NCI-H460 (cell line): ENCODE measurements at places on chromosomes 7 and 10. TPM values are rescaled to one million over a fixed set of nuclear protein-coding genes. Genes with fewer than 3 reads are reported as not detected.

Gene ARMC3
- 0.25 TPM in 1 of 2 replicates, not detected in the other for total RNA-seq

Gene CHN2
- total RNA-seq, result 3.3 and 3.6 TPM in 2 replicates

Gene NME8
- not detected in 2 replicates for total RNA-seq

Gene STEAP2
- total RNA-seq, result 2.1 and 2.2 TPM in 2 replicates

Gene ZCCHC24
- total RNA-seq, result 3.2 and 3.7 TPM in 2 replicates

Gene SBDS
- total RNA-seq, result 125 and 140 TPM in 2 replicates

Gene PLPP4
- total RNA-seq, result not detected in 2 replicates

Gene HSPB1
- 24.9 and 26.3 TPM in 2 replicates for total RNA-seq

Gene BET1
- 38.3 and 43.2 TPM in 2 replicates for total RNA-seq

Gene MOGAT3
- total RNA-seq, result not detected in 2 replicates

Gene CPXM2
- total RNA-seq, result 0.02 TPM in 1 of 2 replicates, not detected in the other

- DNase-seq, result no peak
Measured at GRCh38 chr10:69757553-69758309, 44.0 kb upstream of the COL13A1 start.

DNA sequence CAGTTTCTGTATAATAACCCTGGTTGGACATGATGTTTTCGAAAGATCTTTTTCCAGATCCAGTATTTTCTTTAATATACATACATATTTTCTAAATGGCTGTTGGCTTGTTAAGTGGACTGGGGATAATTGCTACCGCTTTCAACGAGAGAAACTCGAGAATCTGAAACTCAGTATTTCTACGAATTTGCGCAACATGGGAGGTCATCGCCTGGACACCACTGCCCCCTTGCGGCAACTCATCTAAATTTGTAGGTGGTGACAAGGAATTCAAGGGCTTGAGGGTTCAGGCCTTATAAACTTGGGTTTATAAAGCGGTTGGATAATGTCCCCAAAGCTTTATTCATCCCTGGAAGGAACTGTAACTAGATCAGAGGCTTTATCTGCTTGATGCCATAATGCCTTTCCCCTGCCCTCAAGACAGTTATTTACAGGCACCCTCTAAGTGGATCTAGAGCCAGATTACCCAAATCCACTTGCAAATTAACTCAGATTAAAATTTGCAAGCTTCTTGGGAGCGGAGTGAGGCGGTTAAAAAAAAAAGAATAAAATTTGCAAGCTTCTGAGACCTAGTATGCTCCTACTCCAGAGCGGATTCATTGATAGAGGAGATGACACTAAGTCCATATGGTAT lies 21.3 kb upstream of the KCNK18 start:
- DNase-seq, result peak; percentile 74

DNA sequence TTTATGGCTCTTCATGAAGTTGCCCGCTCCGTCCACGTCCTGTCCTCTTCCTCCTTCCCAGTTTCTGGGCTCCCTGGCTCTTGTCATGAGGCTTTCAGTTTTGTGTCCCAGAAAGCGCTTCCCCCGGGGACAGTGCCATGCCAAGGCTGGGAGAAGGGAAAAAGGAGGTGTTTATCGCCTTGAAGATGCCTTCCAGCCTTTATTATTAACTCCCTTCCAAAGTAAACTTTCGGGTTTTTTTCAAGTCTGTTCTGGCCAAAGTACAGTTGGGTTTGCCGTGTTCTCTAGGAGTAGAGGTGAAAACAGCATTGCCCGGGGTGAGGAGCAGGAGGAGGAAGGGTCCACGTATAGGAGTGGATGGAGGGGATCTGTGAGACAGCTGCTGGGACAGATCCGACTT lies 117.2 kb downstream of the CUX1 start:
- DNase-seq, result no peak

GRCh38 chr10:103895411-103896186 lies 22.4 kb downstream of the STN1 start:
- DNase-seq, result peak; percentile 61

DNA sequence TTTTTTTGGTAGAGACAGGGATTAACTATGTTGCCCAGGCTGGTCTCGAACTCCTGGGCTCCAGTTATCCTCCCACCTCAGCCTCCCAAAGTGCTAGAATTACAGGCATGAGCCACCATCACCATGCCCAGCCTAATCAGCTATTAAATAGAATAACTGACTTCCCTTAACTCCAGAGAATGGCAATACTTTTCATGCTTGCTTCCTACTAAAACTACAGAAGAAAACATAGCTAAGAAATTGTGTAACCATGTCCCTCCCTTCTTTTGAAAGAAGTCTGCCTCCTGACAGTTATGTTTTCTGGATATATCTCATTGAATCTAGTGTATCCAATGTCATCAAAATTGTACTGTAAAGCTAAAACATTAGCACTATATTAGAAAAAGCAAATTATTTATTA lies 95.6 kb downstream of the KMT2C start:
- no peak for DNase-seq

DNA sequence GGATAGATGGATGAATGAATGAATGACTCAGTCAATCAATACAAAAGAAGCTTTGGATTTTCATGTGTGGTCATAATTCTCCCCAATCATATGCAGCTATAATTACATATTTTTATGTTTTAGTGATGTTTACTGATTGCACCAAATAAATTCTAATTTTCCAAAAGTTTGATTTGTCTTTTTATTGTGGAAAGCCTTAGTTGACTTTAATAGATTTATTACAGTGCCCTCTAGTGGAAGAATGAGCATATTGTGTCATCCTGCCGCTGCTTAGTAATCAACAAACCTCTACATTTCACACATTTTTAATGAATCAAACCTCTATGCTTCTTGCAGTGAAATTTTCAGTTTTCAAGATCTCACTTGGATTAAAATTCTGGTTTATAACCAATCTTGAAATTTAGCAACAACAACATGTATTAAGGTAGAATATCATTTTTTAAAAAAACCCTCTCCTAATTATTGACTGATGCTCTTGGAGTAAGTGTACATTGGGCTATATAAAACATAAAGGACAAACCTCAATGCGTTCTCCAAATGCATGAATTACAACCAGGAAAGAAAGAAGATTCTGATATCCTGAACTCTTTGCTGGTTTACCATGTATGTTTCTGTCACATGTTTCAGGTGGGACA lies 55.6 kb upstream of the PNLIP start:
- DNase-seq, result peak; percentile 44

DNA sequence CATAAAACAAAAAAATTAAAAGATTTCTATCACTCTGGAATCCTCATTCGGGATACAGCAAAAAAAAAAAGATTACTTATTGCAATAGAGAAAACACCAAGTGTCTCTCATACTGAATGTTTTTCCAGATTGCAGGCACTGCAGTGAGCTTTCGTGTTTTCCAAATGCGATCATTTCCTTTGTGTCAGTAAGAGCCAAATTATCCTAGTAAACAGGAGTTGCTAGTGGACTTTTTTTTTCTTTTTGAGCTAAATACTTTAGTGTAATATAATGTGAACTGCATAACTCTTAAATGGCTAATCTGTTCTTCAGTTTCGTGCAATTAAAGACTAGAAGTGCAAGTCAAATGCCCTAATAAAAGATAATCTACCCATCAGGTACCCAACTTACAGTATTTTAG lies 44.4 kb upstream of the TOMM7 start:
- no peak for DNase-seq

DNA sequence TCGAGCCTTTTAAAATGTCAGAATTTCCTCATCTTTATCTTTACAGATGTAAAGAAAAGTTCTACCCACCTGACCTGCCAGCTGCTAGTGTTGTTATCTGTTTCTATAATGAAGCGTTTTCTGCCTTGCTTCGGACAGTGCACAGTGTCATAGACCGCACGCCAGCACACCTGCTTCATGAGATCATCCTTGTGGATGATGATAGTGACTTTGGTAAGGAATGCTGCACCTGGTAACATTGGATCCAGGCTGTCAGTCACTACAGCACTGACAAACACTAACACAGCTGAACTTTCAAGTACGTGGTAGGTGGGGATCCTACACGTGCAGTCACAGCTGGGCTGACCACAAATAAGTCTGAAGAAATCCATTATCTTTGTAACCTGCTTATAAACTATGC lies 77.6 kb downstream of the GALNT11 start:
- no peak for DNase-seq

GRCh38 chr7:55160539-55160938 lies 141.7 kb downstream of the EGFR start:
- no peak for DNase-seq

DNA sequence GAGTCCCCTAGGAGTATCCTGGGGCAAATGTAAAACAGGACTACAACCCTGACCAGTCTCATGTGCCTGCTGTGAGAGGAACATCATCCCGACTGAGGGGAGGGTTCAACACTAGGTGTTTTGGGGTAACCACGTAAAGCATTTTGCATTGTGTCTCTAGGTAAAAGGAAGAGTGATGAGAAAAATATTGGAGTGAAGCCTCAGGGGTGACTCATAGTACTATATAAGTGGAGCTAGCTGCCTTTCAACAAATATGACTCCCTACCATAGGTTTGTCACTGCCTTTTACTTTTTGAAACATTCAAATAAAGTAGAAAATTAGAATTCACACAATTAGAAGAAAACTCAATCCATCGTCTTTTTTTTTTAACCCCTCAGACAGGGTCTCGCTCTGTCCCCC lies 2.6 kb upstream of the CAMK2G start:
- DNase-seq, result no peak

DNA sequence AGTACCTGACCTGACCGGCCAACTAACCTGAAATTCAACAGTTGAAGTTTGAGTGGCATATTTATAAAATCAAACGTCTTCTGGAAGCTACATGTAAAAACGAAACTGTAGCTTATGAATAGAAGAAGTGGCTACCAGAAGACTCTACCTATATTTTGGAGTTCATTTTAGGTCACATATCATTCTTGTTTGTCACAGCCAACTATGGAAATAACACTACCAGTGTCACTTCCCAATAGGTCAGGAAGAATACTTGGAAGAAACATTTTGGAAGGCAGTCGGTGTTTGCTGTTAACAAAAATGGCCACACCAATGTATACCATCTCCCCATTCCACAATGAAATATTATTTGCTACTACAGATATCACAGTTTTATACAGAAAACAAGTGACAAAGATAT lies 12.6 kb downstream of the TWIST1 start:
- DNase-seq, result no peak

DNA sequence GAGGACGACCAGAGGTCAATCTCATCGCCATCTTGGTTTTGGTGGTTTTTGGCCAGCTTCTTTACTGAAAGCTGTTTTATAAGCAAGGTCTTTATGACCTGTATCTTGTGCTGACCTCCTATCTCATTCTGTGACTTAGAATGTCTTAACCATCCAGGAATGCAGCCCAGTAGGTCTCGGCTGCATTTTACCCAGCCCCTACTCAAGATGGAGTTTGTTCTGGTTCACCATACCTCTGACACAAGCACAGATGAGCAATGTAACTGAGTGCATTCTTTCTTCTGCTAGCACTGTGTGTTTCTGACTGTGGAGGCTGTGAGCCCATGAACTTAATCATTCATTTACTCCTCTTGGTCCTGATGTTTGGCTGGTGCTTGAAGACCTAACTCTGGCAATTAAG lies 794.5 kb upstream of the CELF2 start:
- no peak for DNase-seq

DNA sequence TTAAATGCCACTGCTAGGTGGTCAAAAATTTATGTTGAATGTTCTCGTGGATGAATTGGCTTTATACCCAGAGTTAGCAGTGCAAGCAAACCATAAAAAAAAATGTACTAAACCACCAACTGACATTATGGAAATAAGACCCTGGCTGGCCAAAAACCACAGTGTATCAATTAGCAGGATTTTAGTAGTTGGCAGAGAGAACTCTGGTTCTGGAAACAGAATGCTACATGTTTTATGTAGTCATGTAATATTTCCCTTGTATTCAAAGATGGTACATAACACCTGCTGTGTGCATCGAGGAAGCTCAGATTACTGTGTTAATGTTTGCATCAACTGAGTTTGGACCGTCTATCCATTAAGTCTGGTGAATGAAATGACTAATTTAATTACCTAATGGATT lies 618.5 kb downstream of the CCSER2 start:
- DNase-seq, result no peak

GRCh38 chr10:121002586-121003205 lies 151.5 kb downstream of the WDR11 start:
- no peak for DNase-seq

DNA sequence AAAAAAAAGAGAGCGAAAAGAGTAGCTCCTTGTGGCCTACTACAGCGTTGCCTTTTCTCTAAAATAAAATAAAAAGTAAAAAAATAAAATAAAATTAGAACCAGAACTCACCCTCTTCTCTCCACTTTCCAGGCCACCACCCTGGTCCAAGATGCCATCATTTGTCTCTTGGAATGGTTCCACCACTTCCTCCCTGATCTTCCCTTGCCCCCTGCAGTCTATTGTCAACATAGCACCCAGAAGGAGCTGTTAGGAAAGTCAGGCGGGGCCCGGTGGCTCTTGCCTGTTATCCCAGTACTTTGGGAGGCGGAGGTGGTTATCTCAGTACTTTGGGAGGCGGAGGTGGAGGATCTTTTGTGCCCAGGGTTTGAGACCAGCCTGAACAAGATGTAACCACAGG lies 7.6 kb upstream of the GRID2IP start:
- peak; percentile 69 for DNase-seq

GRCh38 chr7:138745189-138745588 lies 44.0 kb upstream of the SVOPL start:
- DNase-seq, result no peak

DNA sequence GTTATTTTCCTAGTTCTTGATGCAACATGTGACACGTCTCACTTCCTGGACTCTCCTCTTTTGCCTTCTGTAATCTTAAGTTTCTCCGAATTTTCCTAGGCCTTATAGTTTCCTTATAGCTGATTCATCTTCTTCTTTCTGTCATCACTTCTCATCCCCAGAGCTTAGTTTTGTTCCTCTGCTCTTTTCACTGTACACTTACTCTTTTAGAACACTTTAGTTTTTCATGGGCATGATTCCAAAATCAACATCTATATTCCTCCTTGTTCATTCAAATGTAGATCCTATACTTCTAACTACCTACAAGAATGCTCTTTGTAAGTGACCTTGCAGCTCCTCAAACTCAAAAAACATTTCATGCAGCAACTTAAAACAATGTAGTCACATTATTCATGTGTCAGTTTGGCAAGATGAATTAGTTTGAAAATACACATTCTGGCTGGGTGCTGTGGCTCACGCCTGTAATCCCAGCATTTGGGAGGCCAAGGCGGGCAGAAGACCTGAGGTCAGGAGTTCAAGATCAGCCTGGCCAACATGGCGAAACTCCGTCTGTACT lies 13.1 kb upstream of the SLC26A3 start:
- no peak for DNase-seq
